ENCODE measurements at places on chromosomes 3 and 15.

DNA sequence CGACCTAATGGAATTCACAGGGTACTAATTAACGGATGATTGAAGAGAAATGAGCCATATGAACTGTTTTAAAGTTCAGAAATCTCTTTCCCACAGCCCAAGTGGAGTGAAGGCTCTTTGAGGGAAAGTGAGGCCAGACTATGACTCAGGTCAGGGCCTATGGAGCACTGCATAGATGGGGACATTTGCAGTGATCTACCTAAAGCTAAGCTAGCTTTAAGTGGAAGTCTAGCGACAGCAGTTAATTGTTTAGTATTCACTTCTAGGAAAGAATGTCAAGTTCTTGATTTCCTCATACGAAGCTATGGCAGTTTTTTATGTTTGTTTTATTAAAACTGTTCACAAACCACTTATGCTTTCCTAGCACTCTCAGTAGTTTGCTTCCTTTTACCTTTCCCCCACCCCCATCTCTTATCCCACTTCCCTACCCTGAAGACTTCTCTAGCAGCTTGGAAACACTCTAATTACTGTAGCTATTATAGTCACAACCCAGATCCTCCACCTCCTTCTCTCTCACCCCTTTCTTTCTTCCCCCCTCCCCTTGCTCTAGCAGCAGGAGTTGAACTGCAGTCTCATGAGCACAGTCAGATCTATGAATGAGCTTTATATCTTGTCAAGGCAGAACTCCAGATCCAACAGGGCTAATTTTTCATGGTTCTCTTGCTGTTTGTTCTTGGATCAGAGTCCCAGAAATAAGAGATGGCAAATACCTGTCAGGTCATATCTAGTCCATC is 6.2 kb downstream of the ZNF609 start:
- no peak for DNase-seq

GRCh38 chr3:170622369-170623159 is 36.7 kb upstream of the SLC7A14 start:
- DNase-seq: peak; percentile 84

DNA sequence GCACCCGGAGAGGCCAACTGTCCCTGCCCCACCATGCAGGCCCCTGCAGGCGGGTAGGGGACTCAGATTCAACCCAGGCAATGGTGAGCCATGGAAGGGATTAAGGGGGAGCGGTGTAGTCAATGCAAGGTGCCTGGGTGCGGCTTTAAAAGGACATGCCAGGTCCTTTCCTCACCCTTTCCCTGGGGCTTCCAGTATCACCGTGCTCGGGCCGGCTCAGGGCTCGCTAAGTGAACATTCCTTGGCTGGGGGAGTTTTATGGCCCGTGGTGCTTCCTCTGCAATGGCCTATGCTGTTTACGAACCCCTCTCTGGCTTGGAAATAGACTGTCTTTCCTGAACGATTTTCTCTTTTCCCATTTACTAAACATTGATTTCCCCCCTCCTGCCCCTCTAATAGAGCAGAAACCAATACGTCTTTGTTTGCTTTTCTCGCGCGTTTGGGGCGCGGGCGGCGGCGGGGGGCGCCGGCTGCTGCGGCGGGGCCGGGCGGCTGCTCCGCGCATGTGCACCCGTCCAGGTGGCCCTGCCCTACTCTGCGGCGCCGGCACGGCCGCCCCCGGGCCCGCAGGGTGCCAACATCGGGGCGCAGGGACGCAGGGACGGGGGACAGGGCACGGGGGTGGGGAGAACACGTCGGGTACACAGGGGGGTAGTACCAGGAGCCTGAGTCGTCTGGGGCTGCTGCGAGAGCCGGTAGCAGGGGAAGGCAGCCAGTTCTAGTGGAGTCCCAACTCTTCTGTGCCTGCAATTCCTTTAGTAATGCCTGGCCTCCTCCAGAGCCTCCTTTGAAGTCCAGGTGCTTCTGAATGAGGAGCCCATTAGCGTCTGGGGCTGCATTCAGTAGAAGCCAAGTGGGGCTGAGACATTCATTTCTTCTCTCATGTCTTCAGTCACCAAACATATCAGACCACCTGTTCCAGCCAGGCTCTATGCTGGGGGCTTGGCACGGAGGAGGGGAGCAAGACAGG is 26.9 kb upstream of the CACNA2D2 start:
- DNase-seq: no peak

DNA sequence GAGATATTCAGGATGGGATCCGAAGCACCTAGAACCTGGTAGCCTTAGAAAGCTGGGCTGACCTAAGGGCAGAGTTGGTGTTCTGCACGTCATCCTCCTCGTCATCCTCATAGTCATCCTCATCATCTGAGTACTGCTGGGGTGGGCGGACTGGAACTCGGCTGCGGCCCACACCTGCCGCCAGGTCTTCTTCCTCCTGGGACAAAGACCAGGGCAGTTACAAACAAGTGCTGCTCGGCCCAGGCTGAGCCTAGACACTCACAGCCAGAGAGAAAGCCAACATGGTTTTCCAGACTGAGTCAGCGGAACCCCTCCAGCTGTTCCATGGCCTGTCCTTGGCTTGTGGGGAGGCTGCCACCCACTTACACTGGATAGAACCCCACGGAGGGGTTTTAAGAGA is 40.5 kb downstream of the SEMA3G start:
- DNase-seq: no peak

DNA sequence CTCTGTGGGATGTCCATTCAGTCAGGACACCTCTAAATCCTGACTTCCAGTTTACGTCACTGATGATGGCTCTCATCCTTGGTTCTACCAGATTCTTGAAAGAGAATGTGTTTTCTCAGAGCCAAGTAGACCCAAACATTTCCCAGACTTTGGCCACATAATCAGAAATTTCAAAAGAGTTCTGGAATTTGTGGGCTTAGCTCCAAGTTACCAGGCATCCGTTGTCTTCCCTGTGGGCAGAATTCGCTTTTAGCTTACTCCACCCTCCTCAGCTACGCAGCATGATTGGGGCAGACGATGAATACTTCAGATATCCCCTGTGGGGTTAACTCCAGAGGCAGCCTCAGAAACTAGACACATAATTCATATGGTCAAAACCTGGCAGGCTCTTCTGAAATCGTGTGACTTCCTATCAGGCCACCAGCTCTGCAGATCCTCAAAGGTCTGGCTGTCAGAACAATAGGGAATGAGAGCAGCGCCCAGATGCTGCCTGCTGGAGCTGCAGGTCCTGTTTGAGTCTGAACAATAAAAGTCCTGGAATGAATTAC is 30.6 kb downstream of the CRTC3 start:
- DNase-seq: no peak

- no peak for DNase-seq
Observed at GRCh38 chr3:143605233-143605950, 242.9 kb downstream of the SLC9A9 start.

Measured in globus pallidus (tissue), 1 donor.